AG09319 (cell line): ENCODE measurements at places on chromosomes 12 and 14.

DNA sequence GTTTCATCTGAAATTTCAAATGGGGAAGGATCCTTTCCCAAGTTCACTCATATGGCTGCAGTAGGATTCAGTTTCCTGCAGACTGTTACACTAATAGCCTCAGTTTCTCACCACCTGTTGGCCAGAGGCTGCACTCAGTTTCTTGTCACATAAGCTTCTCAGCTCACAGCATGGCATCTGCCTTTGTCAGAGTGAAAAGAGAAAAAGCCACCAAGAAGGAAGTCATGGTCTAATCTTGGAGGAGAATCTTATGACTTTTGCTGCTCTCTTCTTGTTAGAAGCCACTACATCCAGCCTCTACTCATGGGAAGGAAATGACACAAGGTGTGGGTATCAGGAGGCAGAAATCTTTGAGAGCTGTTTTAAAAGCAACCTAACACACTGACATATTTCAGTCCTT, 39.4 kb upstream of the BTG1 start:
- DNase-seq, result no peak

DNA sequence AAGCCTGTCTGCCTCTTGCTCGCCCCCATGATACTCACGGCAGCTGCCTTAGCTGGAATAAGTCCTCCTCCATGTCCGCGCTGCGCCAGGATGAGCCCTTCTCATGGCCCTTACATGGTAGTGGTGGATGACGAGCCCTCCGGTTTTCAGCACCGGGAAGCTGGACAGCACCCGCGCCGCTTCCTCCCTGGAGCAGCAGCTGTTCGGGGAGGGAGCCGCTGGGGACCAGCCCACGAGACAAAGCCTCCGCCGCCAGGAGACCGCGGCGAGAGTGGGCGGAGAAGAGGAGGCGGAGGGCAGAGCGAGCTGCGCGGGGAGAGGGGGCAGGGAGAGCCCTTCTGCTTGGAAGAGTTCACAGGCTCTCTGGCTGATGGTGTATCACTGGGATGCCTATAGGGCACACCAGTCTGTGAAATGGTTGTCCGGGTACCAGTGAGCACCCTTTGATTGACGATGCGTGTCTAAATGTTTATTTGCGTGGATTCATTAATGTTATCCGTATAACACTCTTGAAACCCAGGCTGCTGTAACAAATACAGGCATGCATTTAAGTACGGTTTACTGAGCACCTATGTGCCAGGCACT, at the start of gene SVOP:
SVOP (minus strand) TSS at position 273 of the 585 bp plus-strand sequence; CDS start at position 73, 200 bp downstream.
- DNase-seq, result peak; percentile 18

DNA sequence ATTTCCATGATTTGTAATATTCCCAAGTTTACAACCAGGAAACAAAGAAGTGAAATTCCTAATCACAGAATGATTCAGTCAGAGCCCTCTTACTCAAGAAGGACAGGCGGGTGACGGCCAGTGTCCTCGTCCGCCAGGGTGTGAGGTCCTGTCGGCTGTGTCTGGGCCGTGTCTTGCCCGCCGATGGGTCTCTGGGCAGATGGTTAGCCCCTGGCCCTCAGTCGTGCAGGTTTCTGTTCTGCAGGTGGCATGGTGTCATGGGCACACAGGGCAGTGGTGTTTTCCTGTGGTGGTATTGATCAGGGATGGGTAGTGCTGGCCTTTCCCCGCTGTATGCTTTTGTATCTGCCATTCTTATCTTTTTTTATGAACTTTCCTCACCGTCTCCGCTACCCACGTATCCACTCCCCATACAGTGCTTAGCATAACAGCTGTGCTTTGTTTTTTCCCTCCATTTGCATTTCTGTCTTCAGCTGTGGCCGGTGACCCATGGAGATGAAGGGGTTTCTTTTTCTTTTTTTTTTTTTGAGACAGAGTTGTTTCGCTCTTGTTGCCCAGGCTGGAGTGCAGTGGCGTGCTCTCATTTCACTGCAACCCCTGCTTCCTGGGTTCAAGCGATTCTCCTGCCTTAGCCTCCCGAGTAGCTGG, 100.7 kb downstream of the TSPAN9 start:
- DNase-seq, result no peak

DNA sequence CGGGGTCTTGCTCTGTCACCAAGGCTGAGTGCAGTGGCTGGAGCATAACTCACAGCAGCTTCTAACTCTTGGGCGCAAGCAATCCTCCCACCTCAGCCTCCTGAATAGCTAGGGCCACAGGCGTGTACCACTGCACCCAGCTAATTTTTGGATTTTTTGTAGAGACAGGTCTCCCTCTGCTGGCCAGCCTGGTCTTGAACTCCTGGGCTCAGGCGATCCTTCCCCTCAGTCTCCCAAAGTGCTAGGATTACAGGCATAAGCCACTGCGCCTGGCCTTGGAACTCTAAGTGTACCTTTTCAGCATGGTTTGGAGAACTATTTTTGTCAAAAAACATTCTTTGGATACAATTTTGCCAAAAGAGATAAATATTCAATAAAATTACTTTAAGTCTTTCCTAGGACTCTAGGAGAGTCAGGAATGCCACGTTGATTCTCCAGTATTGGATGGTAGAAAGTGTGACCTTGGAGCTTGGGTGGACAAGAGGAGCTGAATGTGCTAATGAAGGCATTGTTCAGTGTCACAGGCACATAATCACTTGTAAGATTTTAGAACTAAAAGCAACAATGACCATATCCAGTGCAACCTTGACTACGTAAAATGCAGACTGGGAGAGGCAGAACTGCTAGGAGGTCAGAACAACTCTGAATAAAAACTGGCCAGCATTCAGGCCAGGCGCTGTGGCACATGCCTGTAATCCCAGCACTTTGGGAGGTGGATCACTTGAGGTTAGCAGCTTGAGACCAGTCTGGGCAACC, 2.8 kb downstream of the SRSF9 start:
- DNase-seq, result no peak

DNA sequence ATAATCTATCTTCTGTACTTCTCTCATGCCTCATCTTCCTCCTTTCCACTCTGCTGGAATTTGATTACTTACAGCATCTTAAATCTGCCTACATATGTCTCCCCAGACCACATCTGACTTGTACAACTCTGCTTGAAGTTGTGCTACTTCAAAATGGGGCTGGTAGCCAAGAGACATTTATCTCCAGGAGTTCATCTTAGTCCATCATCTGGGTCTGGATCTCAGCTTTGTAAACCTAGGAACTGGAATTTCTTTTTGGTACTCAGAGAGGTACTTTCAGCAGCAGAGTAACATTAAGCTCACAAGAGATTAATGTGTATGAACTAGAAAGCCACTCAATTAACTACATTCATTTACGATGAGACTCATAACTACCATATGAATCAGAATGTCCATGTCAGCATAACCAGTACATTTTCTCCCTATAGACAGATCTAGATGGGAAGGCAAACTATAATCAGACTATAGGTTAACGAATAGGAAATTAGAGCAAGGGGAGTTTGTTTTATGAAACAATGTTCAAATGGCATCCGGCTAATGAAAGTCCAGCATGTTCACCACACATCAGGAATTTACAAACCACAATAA, 178.8 kb downstream of the CEP128 start:
- DNase-seq, result no peak

DNA sequence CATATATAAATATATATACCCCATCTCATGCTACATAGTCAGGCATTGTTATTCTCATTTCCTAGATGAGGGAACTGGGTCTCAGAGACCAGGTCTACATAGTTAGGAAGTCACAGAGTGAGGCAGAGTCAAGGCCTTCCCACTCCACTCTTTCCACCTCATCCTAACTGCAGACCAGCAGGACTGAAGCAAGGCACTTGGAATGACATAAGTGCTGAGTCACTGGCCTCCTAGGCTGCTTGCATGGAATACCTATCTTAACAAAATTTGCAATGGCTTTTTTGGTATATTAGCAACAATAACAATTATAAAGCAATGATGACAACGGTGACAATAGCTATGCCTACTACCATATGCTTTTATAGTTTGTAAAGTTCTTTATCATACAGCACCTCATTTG, 5.4 kb upstream of the ANO4 start:
- DNase-seq, result no peak

DNA sequence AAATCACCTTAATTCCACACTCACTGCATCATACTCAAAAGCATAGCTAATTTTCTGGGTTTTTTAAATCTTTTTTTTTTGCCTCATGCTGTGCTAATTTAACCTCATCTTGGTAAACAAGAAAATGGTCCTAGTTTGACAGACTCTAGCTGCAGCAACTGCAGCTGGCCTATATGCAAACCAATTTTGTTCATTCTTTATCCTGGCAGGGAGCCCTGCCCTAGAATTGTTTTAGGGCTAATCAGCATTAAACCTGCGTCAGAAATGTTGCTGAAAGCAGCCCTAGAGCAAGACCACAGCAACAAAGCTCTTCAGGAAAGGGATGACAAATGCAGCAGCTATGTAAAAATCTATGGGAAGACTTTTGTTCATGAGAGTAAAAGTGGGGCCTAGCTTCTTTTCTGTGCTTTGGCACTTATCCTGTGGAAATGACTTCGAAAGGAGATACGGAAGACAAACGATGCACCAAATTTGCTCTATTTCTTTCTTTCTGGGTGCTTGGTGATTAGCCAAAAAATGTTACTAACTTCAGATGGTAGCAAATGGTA, 72.2 kb downstream of the DENND5B start:
- peak; percentile 96 for DNase-seq

- no peak for DNase-seq
Observed at GRCh38 chr12:59733200-59733599, 137.4 kb downstream of the SLC16A7 start.

DNA sequence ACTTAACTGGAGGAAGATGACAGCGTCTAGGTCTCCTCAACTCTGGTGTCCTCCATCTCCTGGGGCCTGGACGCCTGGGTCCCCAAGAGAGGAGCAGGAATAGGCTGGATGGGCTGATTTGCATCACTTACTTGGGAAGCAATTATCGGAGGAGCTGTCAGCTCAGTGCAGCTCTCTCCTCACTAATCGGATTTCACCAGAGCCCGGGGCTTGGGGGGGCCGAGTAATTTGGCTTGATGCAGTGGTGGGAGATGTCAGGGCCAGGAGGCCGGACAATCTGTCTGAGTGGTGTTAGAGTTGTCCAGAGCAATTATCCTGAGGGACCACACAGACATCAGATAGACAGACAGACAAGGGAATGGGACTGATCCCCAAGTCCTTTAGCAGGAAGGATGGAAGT, 4.6 kb upstream of the SMUG1 start:
- DNase-seq, result no peak

- no peak for DNase-seq
Observed at GRCh38 chr14:58313699-58314098, 15.3 kb downstream of the ARID4A start.

DNA sequence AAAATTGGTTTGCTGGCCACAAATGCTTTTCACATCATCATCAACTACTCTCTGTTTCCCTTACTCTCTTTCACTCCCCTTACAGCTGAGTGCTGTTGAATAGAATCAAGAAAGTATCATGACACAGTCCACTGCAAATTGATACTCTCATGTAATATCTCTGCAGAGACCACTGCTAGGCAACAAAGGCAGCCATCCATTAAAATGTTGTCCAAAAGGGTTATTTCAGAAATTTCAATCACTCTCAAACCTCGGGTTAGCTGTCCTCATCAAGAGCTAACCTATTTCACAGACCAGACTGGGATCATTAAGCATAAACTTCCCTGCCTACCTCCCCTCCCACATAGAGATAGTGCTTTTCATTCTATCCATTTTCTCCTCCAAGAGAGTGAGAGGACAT, 186.7 kb downstream of the PLCZ1 start:
- DNase-seq, result no peak

DNA sequence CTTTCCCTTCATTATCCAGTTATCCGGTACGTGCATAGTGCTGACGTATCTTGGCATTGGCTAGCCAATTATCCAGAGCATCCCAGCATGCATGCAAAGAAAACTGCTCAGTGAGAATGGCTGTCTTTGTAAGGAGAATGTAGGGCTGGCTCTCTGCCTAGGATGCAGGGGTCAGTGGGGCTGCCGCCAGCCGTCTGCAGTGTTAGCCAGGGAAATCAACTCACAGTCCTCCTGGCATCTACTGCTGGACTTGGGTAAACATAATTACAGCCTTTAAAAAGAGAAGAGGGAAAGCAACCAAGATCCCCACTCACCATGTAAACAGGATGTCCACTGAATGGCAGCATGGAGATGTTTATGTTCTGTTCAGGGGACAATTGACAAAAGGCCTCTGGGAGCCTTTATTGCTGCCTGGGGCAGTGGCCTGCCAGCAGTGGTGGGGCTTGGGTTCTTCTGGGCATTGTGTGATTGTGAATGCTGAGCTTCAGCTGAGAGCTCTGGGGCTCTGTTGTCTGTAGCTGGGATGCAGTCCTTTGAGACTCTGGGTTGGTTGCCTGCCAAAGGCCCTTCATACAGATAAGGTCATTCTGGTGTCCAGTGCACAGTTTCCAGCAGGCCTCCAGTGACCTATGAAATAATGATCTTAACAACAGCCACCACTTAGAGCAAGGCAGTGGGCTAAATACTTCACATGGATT, 121.8 kb downstream of the TBC1D30 start:
- peak; percentile 18 for DNase-seq

- DNase-seq, result no peak
Observed at GRCh38 chr14:33349871-33350270, 411.2 kb downstream of the NPAS3 start.

GRCh38 chr12:94689002-94689645, 38.8 kb upstream of the TMCC3 start:
- DNase-seq, result no peak

- DNase-seq, result peak; percentile 12
Observed at GRCh38 chr12:109393437-109394345, 46.0 kb downstream of the MYO1H start.

- no peak for DNase-seq
Observed at GRCh38 chr14:73630009-73630780, 14.6 kb upstream of the DNAL1 start.

DNA sequence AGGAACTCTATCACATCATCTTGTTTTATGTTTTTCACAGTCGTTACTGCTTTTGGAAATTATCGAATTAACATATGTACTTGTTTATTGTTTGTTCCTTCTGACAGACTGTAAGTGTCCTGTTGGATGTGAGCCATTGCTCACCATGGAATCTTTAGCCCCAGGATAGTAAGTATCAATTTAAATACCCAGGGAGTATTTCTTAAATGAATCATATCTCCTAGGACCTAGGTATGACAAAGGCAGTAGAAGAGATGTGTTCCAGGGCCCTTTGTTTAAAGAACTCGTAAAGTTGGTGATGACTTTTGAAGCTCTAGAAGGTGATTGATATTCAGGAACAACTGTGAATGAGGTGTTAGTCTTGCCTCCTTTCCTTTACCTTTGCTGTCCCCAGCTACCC, 30.3 kb upstream of the STRAP start:
- no peak for DNase-seq

GRCh38 chr14:68970038-68970612, 9.0 kb downstream of the ACTN1 start:
- no peak for DNase-seq

DNA sequence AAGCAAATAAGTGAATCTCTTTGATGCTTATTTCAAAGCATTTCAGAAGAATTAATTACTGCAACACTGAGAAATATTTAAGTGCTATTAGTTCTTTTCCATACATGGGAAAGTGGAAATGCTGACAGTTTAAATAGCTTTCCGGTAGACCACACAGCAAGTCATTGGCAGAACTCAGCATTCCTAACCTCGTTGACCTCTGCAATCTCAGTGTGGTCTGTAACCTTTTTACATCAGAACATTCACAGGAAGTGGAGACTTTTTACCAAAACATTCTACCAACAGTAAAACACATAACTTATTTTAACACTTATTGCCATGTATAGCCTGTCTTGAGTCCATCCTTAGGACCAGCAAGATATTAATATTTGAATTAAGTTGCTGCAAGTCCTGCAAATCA, 249.5 kb upstream of the DCN start:
- no peak for DNase-seq

GRCh38 chr12:65740873-65741600, 83.2 kb upstream of the HMGA2 start:
- peak; percentile 42 for DNase-seq
